AG10803 (cell line): ENCODE measurements at places on chromosomes 12 and 14.

- peak; percentile 43 for DNase-seq
Observed at GRCh38 chr14:71267007-71267513, 359.8 kb downstream of the PCNX1 start.

DNA sequence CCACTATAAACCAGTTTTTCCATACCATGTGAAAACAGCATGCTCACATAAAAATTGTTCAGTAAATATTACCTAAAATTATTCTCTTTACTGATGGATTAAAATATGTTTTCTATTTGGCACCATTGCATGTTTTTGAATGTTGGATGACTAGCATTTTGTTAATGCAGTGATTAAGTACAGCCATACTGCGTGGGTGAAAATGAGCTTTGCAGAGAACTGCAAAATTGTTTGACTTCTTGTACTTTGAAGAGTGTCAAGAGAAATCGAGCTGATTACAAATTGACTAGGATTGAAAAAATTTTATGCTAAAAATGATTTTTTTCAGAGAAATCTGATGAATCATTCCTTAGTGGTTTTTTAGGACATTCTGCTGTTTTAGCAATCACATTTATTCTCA, 452.9 kb downstream of the RPL10L start:
- no peak for DNase-seq

DNA sequence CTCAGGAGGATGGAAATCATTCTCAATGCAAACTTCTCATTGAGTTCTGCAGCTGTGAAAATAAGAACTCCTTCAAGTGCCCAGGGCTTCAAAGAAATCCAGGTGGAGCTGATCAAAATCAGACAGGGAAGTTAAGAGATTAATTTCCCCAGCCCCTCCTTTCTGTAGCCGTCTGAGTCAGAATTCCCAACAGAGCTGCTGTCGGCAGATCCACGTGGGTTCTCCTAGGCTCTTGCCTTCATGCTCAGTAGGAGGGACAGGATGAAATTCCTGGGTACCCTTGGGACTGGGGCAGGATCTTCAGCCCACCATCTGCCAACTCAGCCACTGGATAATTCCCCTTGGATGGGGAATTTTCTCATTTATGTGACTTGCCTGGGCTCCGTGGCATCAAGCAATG, 13.3 kb downstream of the TGFB3 start:
- DNase-seq: peak; percentile 48

DNA sequence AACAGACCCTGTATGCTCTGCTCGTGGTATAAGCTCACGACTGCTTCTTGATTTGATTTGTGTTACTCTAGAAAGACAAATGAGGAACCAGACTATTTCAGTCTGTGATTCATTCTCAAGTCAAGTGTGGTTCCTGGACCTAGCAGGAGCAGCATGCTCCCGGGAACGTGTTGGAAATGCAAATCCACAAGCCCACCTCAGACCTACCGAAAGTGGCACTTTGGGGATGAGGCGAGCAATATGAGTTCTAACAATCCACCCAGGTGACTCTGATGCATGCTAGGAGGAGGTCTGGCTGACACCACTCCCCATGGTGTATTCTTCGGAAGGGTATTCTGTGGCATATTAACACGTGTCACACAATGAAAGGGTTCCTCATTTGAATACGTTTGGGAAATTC, 59.5 kb upstream of the TMX1 start:
- DNase-seq: no peak

- no peak for DNase-seq
Observed at GRCh38 chr12:131044760-131045381, 91.2 kb downstream of the ADGRD1 start.

DNA sequence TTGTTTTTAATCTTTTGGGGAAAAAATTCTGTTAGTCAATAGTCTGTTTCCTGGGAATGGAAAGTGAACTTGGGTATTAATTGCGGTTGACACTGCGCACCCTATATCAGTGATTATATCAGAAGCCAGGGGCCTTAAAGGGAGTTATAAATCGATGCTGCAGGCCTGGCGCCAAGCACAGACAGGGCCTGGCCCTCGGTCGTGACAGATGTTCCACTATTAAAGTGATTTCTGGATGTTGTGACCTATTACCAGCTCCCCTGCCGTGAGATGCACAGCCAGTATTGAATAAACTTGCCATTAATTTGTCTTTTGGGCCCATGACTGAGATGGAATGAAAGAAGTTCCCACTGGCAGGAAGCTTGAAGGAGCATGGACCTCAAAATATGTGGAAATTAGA, 45.1 kb upstream of the KITLG start:
- DNase-seq: peak; percentile 12

DNA sequence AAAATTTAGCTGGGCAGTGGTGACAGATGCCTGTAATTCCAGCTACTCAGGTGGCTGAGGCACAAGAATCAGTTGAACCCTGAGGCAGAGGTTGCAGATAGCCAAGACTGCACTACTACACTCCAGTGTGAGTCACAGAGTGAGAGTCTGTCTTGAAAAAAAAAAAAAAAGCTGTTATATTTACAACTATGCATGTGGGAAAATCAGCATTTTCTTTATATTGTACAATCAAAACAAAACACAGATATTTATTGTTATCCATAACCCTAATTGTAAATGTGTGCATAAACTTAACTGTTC, 12.5 kb downstream of the C1R start:
- DNase-seq: peak; percentile 56

GRCh38 chr12:106139422-106140171, 843 bp upstream of the NUAK1 start:
- peak; percentile 85 for DNase-seq
